ENCODE measurements at places on chromosomes 4 and X.

GRCh38 chr4:100188829-100189228, 1.4 kb downstream of the DDIT4L start:
- no peak for DNase-seq

GRCh38 chrX:154657226-154657805, 3.9 kb upstream of the CTAG2 start:
- DNase-seq, result no peak

DNA sequence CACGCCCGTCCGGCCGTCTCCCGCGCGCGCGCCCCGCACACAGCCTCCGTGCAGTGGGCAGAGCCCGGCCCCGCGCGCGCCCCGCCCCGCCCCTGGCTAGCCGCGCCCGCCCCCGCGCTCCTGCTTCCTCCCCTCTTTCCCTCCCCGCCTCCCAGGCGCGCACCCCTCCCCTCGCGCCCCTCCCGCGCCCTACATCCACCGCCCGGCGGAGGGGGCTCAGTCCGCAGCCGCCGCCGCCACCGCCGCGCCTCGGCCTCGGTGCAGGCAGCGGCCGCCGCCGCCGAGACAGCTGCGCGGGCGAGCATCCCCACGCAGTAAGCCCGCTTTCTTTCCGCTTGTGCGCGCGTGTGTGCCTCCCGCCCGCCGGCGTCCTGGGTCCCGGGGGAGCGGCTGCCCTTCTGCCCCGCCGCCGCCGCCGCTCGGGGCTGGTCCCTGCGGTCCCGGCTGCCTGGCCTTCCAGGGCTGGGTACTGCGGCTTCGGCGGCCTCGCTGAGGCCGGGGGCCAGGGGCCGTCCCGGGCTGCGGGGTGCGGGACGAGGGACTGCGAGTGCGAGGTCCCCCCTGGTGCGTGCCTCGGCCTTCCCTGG, at the start of gene FHL1:
TSS of gene FHL1 (plus strand) at position 219 of the 587 bp plus-strand sequence.
- DNase-seq, result peak; percentile 47

DNA sequence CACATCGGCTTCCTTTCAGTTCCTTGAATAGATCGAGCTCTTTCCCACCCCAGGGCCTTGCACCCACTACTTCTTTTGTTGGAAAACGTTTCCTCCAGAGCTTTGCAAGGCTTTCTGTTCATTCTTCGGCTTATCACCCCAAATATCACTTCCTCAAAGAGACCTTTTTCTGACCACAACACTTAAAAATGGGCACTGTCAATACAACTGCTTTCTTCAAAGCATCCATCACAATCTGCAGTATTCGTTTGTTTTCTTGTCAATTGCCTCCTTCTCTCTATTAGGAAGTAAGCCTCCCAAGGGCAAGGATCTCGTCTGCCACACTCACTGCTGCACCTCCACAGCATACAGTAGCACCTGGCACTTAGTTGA, 17.7 kb upstream of the CENPU start:
- DNase-seq, result no peak

All from iris pigment epithelial cell (primary cell).